ENCODE measurements at places on chromosomes 2 and 18.

DNA sequence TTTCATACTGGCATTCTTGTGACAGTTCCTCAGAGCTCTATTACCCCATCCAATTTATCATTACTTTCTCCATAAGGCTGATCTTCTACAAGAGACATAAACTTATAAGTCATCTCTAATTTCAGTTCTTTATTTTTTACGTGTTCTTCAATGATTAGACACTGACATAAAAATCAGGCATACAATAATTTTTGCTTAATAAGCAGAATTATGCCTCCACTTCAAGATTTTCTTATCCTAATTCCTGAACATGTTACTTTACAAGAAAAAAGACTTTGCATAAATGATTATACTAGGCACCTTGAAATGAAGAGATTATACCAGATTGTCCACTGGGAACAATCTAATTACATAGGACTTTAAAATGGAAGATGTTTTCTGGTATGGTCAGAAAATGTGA, 1304.5 kb upstream of the SLC39A10 start:
- DNase-seq: no peak

DNA sequence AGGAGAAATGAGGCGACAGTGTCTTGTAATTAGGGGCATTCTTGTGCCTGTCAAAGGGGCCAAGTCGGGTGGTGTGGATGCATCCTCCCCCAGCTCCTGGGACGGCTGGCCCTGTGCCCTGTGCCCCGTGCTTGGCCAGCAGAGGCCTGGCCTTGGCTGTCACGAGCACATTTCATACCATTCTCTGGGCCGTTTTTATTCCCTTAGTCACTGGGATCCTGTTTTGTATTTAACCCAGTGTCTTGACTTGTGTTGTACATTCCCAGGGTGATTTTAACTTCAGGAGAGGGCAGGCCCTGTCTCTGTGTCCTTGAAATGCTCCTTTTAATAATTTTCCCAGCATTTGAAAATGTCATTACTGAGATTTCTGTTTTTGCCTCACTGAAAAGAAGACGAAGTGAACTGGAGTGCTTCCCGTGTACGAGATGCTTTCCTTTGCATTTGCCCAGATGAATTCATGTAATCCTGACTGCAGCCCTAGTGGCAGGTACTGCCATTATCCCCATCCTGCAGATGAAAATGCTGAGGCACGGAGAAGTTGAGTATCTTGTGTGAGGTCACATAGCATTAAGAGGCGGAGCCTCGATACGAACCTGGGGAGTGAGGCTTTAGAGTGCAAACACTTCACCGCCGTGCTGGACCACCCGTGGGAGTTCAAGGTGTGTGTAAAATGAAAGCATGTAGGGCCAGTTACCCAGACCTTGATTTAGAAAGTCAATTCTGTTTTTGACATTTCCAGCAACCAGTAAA, 57.0 kb downstream of the SH3RF3 start:
- DNase-seq: no peak

- DNase-seq: no peak
Measured at GRCh38 chr2:232926431-232926939, 56.4 kb downstream of the SNORC start.

- DNase-seq: peak; percentile 15
Measured at GRCh38 chr2:12727065-12727464, 10.3 kb downstream of the TRIB2 start.

DNA sequence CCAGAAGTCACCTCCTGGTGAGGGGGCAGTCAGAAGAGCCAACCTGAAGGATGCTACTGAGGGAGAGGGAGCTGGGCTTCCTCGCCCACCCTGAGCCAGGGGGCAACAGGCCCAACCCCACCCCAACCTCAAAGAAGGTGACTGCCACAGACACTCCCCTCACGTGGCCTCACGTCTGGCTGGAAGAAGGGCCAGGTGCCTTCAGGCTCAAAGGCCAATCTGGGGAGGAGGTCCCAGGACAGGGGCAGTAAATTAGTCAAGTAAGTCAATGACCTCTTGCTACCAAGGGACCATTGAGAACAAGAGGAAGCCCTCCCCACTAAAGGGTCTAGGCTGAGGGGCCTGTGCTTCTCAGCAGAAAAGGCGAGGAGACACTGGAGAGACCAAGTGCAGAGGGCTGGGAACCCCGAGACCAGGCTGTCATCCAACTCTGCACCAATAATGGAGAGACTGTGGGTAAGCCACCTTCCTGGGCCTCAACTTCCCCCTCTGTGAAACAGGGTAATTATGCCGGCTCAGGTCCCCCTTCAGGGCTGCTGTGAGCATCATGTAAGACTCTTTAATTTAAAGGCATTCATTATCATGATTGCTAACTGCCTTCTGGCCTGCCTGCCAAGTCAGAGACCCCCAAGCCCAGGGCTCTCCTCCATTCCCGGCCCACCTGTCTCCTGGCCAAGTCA, 20.2 kb upstream of the TNS1 start:
- peak; percentile 66 for DNase-seq

GRCh38 chr2:27303093-27304025, 4.9 kb downstream of the UCN start:
- DNase-seq: peak; percentile 70

- DNase-seq: no peak
Measured at GRCh38 chr2:173239644-173240043, 115.0 kb upstream of the CDCA7 start.

- no peak for DNase-seq
Measured at GRCh38 chr2:163686289-163686688, 49.5 kb downstream of the FIGN start.

GRCh38 chr2:172655091-172655837, 80.4 kb upstream of the RAPGEF4 start:
- no peak for DNase-seq

DNA sequence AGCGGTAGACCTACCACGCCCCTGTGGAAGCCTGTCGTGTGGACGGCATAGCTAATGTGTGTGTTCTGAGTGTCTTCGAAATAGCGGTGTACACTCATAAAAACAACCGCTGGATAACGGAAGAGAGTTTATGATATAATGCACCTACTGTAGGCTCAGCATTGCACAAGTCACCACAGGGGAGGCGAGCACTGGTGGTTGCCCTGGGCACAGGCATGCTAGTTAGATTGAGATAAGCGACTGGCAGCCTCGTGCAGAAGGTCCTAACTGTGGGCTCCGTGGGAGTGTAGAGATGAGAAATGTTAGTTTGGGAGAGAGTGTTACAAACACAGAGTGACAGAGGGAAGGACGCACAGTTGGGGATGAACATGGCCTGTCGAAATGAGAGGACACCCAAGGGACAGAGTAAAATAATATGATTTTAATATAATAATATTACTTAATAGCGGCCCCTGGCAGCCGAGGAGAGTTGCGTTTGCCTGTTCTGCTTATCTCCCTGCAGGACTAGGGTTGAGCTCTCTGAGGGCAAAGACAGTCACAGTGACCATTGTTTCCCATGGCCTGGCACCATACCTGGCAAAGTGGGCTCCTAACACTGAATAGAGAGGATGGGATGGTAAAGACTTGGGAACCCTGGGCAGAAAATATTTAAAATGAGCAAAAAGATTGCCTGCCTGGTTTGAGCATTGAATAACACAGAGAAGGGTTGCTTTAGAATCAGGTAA, 204.2 kb downstream of the GBX2 start:
- DNase-seq: no peak

DNA sequence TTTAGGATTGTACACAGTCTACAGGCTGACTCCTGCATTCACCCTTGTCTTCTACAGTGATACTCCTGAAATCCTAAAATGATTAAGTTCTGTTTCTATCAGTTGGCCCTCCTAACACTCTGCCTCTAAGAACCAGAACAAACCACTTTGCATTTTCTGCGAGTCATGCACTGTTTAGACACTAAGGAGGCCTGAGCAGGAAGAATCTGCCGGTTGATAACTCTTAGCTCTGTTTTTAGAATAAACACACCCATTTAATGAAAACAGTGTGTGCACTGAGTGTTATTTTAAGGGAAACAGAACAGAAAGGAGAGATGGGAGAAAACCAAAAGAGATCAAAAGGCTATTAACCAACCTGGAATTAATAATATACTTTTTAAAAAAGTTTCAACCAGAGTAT, 22.9 kb upstream of the SSB start:
- no peak for DNase-seq

DNA sequence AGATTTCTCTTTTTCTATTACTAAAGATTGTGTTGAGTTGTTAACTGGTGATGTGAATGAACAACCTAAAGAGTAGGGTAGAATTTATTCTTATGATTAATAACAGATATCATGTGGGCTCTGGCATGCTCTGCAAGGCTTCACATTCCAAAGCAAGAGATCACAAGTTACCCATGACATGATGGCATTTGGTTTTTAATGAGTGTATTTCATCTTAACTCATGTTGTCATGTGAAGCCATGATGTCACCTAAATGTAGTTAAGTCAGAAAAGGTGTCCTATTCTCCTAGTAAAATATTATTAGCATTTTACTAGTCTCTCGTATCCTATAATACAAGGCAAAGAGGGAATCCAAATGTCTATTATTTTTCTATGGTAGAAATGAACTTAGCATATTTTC, 678.0 kb downstream of the ARHGAP15 start:
- DNase-seq: no peak

GRCh38 chr2:64649013-64649484, 4.7 kb downstream of the SERTAD2 start:
- no peak for DNase-seq

GRCh38 chr2:58045580-58046334, 849 bp upstream of the VRK2 start:
- peak; percentile 53 for DNase-seq

DNA sequence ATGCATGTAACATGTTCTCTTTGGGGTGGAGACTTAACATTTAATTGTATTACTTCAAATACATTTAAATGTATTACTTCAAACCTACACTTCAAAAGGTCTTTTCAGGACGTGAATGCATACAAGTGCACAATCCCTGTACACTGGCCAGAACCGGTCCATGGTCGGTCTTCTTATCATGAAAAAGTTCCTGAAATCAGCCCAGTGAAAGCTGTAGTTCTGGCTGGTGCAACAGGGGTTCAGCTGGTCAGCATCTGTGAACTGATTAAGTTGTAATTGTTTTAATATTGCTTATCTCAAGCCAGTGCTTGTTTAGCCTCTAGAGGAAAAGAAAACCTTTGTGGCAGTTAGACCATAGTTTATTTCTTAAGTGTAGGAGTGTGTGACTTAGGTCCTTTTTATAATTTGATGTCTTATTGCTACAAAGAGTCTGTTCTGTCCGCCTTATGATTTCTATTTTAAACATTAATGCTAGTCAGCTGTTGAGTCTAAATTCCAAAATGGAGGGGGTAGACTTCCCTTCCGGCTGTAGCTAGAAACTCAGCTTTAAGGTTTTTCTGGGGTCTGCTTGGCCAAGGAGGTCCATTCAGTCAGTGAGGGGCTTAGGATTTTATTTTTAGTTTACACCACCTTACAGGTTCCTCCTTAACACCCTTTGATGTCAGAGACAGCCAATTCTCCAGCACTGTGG, 768 bp upstream of the CYBRD1 start:
- no peak for DNase-seq

- no peak for DNase-seq
Measured at GRCh38 chr2:151882786-151883445, 54.7 kb upstream of the ARL5A start.

DNA sequence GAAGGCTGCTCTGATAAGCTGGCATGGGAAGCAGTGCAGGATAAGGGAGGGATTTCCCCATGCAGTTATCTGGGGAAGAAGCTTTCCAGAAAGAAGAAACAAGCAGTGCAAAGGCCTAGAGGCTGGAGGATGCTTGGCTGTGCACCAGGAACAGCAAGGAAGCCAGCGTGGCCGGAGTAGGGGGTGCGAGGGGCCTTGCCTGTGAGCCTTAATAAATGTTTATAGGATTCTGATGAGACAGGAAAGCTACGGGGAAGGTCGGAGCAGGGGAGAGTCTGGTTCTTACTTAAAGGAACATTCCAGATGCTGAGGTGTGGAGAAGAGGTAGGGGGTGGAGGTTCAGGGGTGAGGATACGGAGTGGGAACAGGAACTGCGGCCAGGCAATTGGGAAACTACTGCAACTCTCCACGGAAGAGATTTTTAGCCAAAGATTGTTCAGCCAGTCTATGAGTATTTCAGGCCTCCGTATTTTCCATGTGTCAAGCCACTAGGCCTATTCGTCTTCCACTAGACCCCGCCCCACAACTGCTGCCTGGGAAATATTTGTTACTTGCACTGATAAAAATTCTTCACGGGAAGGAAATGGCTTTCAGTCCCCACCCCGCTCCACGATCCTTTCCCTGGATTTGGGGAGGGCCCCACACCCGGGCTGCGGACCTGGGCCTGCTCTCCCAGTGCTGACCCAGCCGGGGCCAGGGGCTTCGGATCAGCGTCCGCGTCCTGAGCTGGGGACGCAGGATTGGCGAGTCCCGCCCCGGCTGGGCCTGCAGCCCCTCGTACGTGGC, 516 bp downstream of the EIF2AK2 start:
- peak; percentile 86 for DNase-seq

- no peak for DNase-seq
Measured at GRCh38 chr2:55047677-55048299, 2.5 kb downstream of the RTN4 start.

- DNase-seq: no peak
Measured at GRCh38 chr18:69559604-69560003, 158.9 kb downstream of the DOK6 start.

GRCh38 chr2:238861766-238862315, 14.0 kb downstream of the TWIST2 start:
- DNase-seq: peak; percentile 32

- no peak for DNase-seq
Measured at GRCh38 chr2:32061973-32062861, 1.1 kb upstream of the SPAST start.

DNA sequence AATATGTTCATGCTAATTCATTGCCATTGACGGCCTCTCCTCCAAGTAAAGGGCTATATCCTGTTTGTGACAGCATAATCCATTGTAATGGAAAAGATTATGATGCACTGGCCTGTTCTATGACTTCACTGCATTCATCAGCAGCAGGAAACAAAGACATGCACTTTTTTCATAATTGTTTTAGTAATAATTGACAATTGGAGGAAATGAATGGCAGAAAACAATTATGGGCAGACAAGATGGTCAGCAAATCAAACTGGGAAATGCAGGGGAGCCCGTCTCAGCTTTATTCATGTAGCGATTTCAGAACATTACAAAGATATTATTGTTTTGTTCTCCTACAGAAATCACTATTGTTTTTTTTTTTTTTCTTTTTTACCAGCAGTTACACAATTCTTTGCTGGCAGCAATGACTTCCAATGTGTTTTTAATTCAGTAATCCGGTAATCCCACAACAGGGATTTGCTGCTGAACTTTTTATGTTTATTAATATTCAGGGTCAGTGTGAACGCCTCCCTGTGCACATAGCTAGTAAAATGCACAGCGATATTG, 33.8 kb upstream of the RASGRP3 start:
- DNase-seq: no peak

- no peak for DNase-seq
Measured at GRCh38 chr2:74947703-74948102, 10.7 kb upstream of the POLE4 start.

DNA sequence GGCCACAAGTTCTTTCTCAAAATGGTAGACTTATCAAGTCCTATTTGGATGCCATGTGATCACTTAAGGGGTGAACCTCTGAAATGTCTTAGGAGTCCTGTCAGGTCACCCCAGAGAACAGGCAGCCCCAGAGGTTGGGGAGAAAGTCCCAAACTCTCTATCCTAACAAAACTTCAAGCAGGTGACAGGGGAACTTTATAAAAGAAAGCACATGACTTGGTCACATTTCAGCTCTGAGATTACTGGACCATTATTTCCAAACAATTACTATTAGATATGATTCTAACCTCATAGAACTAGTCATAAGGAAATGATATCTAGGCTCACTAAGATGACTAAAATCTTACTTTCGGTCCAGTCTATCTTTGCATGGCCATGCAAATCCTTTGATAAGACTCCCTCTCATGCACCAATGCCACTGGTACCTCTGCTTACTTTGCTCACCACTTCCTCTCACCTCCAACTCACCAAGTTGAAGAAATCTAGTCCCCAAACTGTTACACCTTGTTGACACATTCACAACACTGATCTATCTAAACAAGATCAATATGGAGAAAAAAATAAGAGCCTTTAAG, 107.0 kb downstream of the GALNT14 start:
- DNase-seq: no peak

All from posterior vena cava (tissue), 2 donors.